CD4-positive, alpha-beta T cell treated with Interleukin-6 for 4 hours (primary cell): ENCODE measurements at places on chromosomes 2 and 18.

DNA sequence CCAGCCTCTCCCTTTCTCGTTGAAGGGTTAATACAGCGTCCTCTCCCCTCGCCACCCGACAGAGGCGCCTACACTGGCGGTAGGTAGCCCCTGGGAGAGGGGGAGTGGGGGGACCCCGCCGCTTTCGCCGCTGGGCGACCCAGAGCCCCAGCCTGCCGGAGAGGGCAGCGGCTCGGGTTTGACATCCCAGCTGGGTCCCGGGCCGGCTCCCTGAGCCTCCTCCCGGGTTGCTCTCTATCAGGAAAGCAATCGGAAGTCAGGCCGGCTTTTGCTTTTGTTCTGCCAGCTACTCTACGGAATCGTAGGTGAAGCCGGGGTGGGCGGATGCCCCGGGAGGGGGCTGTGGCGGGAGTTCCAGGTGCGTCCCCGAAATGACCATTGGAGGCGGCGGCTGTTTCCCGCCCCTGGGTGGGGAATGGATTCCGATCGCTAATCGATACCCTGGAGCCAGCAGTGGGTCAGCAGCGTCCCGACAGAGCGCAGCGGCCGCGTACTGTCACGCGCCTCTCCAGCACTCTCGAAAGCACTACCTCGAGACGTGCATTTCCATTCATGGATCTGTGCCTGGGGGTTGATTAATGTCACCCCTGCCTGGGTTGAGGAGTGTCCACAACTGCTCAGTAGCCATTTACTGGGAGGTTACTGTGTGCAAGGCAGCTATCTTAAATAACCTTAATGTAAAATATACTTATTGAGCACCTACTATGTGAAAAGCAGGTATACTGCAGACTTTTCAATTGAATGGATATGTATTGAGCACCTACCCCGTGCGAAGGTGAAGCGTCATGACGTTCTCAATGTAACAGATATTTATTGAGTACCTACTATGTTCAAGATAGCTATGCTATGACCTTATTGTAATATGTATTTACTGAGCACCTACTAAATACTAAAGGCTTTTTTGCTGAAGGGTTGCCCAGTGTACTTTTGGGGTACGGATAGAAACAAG is 1.1 kb downstream of the MAPK4 start:
- no peak for DNase-seq

- DNase-seq, result no peak
Measured at GRCh38 chr2:145023334-145023934, 503.5 kb upstream of the ZEB2 start.

- DNase-seq, result no peak
Measured at GRCh38 chr2:205752924-205753323, 70.6 kb downstream of the NRP2 start.

DNA sequence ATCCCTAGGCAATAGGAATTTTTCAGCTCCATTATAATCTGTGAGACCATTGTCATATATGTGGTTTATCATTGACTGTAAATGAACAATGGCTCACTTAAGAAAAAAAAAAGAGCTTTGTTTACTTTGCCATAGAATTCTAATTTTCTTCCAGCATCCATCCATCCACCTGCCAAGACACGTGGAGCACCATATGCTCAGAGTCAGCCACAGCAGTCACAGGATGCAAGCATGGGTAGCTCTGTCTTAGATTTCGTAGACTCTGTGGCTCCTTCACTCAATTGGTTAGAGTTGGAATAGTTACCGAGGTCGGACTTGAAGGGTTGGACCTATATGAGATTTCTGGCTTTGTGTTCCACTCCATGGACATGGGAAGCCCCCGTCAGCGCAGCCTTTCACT is 75.6 kb downstream of the COA5 start:
- no peak for DNase-seq

DNA sequence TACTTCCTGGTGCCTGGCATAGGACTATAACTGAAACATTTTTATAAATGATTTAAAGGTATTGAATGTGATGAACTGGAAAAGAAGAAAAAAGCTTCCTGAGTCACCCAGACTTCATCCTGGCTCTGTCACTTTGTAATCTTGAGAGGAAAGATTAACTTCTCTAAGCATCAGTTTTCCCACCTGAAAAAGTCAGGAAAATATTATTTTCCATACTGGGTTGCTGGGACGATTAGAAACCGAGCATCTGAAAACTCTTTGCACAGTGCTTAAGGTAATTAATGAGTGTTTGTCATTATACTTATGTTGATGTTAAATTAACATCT is 71.8 kb downstream of the FMNL2 start:
- no peak for DNase-seq

DNA sequence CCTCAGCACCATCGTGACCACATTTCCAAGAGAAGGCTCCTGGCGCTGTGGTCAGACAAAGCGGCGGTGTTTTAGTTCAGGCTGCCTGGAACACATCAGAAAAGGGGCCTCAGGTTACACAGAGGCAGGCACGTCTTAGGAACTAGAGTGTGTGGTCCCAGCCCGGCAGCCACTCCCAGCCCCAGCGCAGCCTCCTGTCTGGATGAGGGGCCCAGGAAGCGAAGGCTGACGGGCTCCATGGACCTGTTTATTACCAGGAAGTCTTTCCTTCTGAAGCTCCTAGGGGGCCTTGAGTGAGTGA is 10.0 kb upstream of the GPR55 start:
- no peak for DNase-seq

- DNase-seq, result no peak
Measured at GRCh38 chr2:226030788-226031646, 631.5 kb downstream of the NYAP2 start.

- no peak for DNase-seq
Measured at GRCh38 chr2:41061356-41061755, 609.5 kb upstream of the SLC8A1 start.

DNA sequence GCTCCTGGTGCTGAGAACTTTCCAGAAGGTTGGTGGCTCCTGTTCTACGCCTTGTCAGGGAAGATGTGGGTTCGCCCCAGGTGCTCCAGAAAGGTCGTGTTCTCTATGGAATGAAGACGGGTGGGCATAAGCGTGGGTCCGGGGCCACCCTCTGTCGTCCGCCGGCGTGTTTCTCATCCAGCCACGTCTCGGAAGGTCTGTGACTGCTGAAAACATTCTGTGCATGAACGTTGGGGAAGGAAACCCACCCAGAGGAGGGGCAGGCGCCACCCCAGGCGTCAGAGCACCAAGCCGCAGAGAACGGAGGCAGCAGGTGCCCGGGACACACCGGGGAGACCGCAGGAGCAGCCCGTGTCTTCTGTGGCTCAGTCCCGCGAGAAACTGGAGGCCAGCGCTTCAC is 118.2 kb downstream of the RTP5 start:
- DNase-seq, result no peak

- DNase-seq, result no peak
Measured at GRCh38 chr2:103327966-103328365, 566.1 kb downstream of the TMEM182 start.

GRCh38 chr18:33135951-33136660 is 304.4 kb downstream of the CCDC178 start:
- no peak for DNase-seq

DNA sequence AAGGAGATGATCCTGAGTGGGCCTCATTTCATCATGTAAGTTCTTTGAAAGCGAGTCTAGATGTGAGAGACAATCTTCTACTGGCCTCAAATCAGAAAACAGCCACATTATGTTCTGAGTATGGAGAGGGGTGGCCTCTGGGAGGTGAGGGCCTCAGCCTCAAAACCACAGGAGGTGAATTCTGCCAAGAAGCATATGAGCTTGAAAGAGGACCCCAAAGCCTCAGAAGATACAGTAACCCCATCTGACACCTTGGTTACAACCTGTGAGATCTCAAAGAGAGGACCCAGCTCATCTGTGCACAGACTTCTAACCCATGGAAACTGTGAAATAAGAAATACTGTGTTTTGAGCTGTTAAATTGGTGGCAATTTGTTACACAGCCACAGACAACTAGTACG is 200.1 kb downstream of the ARHGAP15 start:
- DNase-seq, result no peak
